ENCODE measurements at places on chromosomes 6 and 20.

- peak; percentile 79 for DNase-seq
Measured at GRCh38 chr6:41182069-41183034, 18.6 kb downstream of the TREML2 start.

GRCh38 chr6:148530394-148530953 is 187.8 kb downstream of the SASH1 start:
- no peak for DNase-seq

GRCh38 chr20:4550740-4551139 is 171.0 kb upstream of the PRND start:
- no peak for DNase-seq

DNA sequence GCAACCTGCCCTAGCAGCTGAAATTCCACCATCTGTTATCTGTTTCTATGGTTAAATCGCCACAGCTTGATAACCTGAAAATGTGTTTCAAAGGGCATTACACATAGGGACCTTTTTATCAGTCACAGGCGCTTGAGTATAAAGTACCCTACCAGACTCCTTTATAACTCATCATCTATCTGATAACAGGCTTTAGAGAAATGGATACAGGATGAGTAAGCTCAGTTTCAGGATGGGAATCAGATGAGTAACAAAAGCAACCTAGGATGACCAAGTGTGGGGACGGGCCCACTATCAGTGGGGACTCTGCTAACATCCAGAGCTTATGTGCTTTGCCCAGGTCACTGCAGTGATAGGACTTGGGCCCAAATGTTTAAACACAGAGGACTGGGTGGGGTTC is 75.6 kb downstream of the PRND start:
- DNase-seq, result no peak

DNA sequence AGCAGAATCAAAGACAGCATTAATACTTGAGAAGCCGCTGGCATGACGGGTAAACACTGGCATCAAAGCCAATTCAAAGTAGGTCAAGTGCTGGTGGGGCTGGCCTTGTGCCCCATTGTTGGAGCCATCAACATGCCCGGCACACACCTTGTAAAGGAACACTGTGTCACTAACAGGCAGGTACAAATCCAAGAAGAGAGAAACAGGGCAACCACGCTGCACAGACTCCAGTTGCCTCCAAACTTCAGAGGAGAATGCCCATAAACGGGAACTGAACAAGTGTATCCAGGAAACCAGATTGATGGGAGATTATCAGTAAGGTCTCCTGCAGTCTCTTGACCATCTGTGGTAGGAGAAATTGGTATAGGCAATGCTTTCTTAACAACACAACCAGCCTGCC is 127.0 kb upstream of the STXBP5 start:
- DNase-seq, result no peak

DNA sequence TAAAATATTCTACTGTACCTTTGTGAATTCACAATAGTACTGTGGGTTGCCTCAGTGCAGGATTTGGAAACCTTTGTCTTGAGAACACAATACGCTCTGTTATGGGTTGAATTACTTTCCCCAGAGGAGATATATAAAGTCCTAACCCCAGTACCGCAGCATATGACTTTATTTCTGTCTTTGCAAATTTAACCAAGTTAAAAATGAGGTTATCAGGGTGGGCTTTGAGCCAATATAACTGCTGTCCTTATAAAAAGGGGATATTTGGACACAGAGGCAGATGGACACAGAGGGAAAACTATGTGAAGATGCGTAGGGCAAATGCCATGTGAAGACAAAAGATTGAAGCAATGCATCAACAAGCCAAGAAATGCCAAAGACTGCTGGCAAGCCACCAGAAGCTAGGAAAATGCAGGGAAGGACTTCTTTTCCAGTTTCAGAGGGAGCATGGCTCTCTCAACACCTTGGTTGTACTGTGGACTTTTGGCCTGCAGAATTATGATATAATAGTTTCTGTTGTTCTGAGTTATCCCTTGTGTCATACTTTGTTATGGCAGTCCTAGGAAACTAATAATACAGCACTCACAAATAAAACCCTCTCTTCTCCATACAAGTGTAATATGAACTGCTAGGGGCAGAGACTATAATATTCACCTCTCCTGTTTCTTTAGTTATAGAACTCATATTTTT is 292.6 kb upstream of the SPTLC3 start:
- DNase-seq, result no peak

DNA sequence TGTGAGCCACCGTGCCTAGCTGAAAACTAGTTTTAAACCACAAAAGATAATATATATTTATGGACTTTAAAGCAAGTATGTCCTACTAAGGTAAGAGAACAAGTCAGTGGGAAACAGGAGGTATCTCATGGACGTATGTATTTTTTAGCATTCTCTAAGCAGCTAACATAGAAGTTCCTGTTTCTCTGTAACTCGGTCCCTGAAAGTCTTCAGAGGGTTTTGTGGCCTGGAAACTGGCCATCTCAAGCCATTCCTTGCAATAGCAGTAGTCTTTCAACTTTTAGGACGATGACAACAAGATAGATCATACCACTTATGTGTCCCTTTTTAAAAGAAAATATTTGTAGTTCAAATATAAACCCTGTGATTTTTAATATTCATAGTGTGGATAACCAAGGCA is 95.6 kb upstream of the RALGAPA2 start:
- no peak for DNase-seq

- DNase-seq, result no peak
Measured at GRCh38 chr6:35745509-35745908, 8.7 kb downstream of the ARMC12 start.

- DNase-seq, result no peak
Measured at GRCh38 chr6:6522709-6523108, 65.8 kb upstream of the LY86 start.

DNA sequence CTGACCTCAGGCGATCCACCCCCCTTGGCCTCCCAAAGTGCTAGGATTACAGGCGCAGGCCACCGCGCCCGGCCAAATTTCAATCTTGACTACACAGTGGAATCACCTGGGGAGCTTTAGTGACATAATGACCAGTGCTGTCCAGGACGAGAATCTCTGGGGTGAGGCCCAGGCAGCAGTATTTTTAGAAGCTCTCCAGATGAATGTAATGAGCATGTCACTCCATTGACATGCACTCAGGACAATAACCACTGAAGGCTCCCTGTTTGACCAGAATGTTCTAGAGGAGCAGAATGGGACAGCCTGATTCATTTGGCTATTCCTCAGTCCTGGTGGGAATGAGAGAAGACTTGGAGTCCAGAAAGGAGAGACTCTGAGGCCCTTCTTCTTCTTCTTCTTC is 39.2 kb downstream of the SRSF3 start:
- DNase-seq, result no peak

DNA sequence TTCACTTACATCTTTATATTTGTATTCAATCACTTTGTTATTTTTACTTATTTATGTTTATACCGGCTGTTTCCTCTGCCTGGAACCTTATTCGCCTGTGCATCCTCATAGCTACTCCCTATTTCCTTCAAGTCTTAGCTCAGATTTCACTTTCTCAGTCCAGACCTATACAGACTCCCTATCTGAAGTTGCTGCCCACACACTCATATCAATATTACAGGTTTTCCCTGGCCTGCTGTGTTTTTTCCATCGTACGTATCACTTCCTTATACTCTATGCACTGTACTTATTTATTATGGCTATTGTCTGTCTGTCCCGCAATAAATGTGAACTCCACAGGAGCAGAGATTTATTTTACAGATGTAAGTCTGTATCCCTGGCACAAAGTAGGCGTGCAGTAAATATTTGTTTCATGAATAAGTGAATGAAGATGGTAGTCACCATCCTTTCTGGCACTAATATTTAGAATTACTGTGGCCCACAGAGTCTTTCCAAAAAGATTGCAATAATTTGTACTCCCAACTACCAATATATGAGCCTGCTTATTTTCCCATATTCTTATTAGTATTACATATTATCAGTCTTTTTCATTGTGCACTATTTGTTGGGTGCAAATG is 64.9 kb downstream of the TNFAIP3 start:
- DNase-seq, result no peak

DNA sequence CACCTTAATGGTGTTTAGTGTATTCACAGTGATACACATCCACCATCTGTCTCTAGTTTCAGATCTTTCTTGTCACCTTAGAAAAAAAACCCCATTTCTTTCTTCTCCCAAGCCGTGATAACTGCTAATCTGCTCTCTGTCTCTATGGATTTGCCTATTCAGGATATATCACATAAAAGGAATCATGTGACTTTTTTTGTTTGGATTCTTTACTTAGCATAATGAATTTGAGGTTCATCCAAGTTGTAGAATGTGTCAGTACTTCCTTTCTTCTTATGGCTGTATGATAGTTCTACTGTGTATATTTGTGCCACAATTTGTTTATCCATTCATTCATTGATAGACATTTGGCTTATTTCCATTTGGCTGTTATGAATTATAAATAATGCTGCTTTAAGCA is 57.1 kb downstream of the ITCH start:
- no peak for DNase-seq

- no peak for DNase-seq
Measured at GRCh38 chr6:78192057-78192456, 539.2 kb downstream of the MEI4 start.

DNA sequence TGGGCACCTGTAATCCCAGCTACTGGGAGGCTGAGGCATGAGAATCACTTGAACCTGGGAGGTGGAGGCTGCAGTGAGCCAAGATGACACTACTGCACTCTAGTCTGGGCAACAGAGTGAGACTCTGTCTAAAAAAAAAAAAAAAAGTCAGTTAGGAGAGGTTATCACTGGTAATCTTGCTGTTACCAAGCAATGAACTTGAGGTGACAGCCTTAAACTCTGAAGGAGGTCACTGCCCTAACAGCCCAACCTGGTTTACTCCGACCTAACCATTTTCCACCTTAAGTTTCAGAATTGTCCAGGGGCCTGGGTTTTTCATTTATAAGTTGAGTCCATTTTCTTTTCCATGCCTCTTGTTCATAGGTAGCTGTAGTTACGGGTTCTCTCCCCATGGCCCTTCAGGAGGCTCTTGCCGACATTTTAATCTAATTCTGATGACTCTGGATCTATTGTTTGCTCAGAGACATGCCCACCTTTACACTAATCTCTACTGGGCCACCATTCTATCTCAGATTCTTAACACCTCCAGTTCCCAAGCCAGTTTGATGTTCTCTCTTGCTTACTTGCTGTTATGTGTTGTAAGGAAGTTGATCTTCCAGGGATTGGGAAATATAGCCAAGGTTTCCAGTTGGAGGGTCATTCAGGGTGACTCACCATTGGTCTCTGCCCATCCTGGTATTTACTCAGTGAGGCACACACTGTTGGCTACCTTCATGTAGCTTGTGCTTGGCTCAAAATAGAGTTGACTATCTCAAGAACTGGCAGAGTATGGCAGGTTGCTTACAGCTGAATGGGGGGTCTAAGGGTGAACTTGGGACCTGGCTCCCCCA is 29.1 kb downstream of the SHLD1 start:
- no peak for DNase-seq

DNA sequence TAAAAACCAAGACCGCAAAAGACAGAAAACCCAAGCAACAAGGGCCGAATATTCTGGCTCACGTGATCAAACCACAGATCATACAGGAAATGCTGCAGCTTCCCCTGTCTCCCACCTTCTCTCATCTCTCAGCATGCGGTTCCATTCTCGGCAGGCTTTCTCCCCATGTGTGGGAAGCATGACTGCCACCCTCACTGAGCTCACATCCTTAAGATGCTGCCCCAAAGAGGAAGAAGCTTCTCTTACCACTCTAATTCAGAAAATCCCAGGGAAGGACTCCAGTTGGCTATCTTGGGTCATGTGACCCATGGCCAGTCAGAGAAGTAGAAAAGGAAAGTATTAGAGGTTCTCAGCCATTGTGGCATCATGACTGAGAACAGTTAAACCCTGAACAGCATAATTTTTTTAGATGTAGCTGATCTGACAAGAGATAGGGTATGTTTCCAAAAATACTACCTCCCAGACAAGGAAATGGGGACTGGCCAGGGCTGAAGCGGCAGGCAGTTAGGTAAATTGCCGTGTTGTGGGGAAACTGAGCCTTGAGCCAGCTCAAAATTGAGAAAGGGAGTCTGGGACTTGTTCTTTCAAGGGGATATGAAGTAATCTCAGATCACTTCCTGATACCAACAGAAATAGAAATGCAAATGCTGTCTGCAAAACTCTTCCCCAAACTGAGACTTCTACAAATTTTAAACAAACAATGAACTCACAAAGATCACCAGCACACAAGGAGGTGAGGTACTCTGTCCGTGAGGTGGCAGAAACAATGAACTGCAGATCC is 37.1 kb upstream of the GRM4 start:
- DNase-seq, result no peak

DNA sequence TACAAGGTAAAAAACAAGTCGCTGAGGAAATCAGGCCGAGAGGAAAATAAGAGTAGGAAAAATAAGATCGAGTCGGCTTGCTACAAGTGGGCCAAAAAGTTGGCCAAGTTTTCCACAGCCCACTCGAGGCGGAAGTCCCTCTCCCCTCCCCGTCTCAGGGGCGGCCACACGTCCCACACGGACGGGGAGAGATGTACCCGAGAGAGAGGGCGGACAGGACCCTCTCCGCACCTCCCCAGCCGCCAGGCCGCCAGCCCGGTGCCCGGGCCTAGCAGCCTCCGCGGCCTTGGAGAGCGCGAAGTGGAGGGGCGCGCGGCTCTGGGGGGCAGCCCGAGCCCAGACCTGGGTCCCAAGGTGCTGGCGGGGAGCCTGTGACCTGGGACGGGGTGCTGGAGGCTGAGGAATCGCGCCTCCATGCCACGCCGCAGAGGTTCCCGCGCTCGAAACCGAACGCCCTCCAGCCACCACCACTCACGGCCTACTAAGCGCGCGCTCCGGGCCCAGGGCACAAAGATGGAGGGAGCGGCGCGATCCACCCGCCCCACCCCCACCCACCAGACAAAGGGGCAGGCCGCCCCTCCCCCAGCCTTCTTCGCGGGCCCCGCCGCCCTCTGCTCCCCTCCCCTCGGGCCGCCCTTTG is 1.9 kb upstream of the HMGA1 start:
- DNase-seq, result no peak

GRCh38 chr6:65876668-65877067 is 169.6 kb upstream of the EYS start:
- no peak for DNase-seq

DNA sequence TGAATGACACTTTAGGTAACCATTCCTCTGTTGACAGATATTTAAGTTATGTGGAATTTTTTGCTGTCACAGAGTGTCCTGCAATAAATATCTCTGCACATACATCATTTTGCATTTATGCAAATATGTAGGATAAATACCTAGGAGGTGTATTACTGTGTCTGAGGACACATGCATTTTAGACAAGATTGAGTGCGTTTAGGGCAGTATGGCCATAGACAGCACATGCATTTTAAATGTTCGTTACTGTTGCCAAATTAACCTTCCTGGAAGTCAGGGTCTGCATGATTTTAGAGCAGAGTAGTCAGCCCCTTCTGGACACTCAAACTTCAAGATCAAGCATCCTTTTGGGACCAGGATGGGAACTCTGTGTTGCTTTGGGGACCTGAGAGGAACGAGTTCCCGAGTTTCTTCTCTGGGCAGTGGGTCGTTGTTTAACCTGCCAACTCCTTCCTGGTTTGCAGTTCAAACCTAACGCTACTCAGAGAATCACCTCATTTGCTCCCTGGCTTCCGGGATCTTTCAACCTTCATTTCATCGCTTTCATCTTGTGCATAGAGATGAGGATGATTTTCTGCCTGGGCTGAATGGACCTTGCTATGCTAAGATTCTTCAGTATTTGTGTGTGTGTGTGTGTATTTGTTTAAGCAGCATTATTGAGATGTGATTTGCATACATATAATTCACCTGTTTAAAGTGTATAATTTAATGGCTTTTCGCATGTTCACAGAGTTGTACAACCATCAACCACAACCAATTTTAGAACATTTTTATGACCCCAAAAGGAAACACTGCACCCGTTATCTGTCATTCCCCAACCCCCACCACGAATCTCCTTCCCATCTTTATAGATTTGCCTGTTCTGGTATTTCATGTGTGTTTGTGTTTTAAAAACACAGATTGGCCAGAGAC is 9.8 kb downstream of the BCAS4 start:
- no peak for DNase-seq

GRCh38 chr6:2693231-2693630 is 57.5 kb downstream of the MYLK4 start:
- DNase-seq, result peak; percentile 73
